ENCODE measurements at places on chromosomes 12 and 14.

GRCh38 chr14:70064136-70064865 is 124.5 kb downstream of the SLC8A3 start:
- DNase-seq: no peak

- DNase-seq: no peak
Measured at GRCh38 chr12:63457857-63458256, 210.4 kb downstream of the DPY19L2 start.

DNA sequence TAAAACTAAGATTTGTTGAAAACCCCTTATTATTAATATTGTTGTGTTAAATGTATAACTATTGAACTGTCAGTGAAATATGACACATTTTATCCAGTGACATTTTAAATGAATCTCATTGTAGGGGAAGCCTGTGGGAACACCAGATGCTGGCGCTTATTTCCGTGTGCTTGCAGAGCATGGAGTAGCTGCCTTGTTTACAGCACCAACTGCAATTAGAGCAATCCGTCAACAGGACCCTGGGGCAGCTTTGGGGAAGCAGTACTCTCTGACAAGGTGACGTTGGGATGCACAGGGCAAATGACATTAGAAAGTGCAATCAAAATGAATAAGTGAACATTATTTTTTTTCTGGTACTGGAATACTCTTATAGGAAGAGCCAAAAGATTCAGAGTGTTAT is 96.8 kb downstream of the ACSS3 start:
- DNase-seq: no peak

- no peak for DNase-seq
Measured at GRCh38 chr12:40158592-40159111, 52.8 kb upstream of the SLC2A13 start.

- DNase-seq: peak; percentile 11
Measured at GRCh38 chr12:130119241-130119861, 42.9 kb upstream of the FZD10 start.

DNA sequence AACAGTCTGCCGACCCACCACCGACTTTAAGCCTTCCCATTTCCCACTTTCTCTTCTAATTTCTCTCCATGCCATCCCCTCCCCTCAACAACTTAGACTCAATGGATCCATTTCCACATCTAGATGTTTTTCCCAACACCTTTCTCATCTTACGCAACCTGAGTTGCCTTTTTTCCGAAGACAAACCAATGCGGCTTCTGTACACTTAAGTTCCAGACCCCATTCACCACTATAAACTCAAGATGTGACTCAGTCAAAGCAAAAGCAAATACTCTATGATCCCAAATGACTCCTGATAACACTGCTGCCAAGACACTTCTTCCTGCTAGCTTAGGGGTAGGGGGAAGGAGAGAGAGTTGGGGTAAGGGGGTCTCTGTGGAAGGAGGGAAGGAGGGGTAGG is 1.3 kb downstream of the IL22 start:
- DNase-seq: no peak

- no peak for DNase-seq
Measured at GRCh38 chr14:100332071-100332639, 9.0 kb downstream of the SLC25A47 start.

- DNase-seq: no peak
Measured at GRCh38 chr14:75454963-75455546, 27.2 kb downstream of the JDP2 start.

DNA sequence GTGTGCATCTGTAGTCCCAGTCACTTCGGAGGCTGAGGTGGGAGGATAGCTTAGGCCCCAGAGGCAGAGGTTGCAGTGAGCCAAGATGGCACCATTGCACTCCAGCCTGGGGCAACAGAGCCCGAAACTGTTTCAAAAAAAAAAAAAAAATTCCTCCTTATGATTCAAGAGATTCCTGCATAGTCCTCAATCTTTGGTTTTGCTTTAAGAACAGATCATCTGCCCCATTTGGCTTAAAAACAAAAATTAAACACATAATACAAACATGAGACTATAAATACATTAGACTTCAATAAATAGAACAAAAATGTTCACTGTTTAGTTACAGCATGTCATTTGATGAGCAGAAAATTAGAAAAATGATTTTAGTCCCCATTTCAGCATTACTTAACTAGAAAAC is 131.2 kb downstream of the PAWR start:
- no peak for DNase-seq

DNA sequence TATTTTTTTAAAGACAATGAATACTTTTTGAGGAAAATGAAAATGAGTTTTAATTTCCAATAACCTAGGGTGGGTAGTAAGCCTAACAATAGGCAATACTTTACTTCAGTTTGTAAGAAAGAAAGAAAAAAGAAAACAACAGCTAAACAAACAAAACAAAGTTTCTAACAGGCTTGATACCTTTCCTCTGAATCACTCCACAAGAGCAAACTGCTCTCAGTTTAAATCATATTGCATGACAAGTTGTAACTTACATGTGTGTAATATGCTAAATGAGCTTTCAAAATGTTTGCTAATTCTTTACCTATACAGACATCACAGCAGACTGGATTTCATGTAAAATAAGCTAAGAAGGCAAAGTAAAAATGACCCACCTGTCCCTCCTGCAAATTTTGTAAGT is 6.7 kb upstream of the LMO3 start:
- no peak for DNase-seq

GRCh38 chr12:59895166-59895775 is 299.4 kb downstream of the SLC16A7 start:
- DNase-seq: no peak

GRCh38 chr14:73457041-73457923 is 1.1 kb downstream of the NUMB start:
- no peak for DNase-seq

GRCh38 chr12:103884316-103884715 is 43.3 kb upstream of the NT5DC3 start:
- DNase-seq: no peak

- no peak for DNase-seq
Measured at GRCh38 chr14:23829736-23830471, 123.7 kb upstream of the DHRS4 start.

- DNase-seq: no peak
Measured at GRCh38 chr14:23078692-23079116, 16.2 kb downstream of the ACIN1 start.

DNA sequence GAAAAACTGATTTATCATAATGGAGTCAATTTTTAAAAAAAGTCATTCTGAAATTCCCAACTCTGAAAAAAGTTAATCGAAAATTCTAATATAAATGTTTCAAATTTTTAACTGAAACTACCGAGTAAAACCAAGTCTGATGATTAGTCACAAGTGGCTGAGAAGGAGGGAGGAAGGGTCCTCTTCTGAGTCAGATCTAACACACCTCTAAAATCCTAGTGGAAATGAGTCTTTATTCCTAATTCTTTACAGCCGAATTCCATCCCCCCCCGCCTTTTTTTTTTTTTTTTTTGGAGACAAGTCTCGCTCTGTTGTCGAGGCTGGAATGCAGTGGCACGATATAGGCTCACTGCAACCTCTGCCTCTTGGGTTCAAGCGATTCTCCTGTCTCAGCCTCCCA is 37.9 kb downstream of the RAD9B start:
- no peak for DNase-seq

DNA sequence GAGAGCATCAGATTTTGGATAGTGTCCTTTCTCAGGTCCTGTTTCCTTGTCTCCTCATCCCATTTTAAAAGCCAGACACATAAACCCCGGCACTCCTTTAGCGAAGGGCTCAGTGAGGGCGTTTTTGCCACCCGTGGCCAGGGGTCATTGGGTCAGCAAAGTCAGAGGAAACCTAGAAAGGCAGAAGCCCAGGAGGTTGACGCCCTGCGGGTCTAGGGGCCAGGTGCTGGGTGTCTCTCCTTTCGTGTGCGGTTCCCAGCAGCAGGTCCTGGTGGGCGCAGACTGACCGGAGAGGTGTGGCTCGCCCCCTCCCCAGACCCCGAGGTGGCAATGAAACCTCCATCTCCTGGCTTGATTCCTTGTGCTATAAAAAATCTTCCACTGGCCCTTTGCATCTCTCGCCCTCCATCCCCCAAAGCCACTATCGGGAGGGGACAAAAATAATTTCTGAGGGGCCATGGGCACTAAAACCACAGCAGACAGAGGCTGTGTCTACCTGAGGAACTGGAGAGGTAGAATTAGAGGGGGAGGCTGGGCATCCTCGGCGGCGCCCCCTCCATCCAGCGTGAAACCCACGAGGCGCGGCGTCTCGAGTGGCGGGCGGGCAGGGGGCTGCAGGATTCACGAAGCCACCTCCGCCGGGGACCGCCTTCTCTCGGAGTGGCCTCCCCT is 858 bp upstream of the FRMD6 start:
- no peak for DNase-seq

DNA sequence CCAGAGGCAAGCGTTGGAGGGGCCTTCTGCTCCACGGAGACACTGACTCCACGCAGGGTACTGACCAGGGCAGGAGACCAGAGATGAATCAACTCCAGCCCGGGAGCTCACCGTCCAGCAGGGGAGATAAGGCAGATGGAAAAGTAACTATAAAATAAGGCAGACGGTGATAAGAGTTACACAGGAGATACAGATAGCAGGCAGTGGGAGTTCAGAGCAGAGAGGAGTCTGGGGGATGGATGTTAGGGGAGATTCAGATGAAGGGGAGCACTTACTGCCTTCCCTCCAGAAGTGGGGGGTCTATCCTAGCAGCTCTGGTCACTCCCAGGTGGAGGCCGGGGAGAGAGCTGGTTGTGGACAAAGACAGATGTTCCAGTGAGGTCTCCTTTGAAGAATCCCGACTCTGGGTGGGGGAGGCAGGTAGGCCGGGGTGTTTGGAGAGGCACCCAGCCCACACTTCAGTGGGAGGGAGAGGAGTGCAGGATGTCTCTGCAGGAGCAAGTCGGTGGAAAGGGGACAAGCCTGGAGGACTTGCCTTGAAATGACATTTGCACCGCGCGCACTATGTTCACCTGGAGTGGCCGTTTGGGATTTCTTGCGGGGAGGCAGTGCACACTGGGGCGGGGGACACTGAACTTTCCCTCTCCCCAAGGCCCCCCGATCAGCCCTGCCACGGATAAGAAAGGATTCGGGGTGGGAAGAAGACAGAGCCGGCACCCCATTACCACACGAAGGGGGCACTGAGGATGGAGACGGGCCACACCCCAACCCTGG is 1.2 kb downstream of the PITPNM2 start:
- DNase-seq: no peak

DNA sequence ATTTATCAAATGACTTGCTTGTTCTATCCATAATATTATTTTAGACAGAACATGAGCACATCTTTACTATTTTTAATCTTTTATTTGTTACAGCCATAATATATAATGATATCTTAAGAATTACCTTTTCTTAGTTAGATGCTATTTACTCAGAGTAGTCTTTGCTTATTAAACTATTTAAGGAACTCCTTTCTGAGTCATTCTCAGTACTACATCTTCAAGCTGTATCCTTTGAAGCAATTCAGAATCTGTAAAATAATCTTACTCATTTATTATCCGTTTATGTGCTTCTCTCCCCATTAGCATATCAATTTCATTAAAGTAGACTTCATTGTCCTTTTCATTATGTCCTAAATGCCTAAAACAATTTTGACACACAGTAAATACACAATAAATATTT is 240.4 kb upstream of the FAR2 start:
- DNase-seq: no peak

DNA sequence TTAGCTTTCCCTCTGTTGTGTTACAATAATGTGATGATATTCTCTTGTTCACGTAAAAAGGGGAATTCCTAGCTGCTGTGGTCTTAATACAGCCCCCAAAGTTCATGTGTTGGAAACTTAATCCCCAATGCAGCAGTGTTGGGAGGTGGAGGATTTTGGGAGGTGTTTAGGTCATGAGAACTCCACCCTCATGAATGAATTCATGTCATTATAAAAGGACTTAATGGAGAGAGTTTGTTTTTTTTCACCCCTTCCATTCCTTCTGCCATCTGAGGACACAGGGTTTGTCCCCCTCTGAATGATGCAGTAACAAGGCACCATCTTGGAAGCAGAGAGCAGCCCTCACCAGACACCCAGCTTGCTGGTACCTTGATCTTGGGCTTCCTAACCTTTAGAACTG is 253.4 kb upstream of the DDHD1 start:
- no peak for DNase-seq

DNA sequence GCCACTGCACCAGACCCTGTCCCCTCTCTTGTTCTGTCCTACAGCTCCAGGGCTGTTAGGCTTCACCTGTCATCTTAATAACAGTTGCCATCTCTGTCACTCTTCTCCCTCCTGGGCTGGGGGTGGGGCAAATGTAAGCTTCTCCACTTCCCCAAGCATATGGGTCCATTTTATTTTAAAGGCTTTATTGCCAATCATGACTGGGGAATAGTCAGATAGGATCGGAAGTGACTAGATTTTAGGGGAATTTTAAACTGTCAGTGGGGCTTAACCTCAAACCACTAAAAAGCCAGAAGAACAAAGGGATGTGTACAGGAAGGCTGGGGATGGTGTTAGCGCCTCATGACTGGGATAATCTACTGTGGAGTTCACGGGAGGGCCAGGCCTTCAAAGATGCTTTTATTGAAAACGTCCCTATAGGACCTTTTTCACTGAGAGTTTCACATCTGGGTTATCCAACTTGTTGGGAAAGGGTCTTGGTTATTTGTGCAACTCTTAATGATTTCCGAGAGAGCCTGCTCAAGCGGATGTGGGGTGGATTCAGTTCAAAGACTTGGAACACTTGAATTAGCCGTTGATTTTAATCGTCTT is 41.6 kb downstream of the CHST11 start:
- DNase-seq: peak; percentile 41

GRCh38 chr14:29097476-29097875 is 330.9 kb downstream of the FOXG1 start:
- DNase-seq: no peak

- DNase-seq: no peak
Measured at GRCh38 chr14:56196274-56196673, 78.1 kb downstream of the PELI2 start.

- no peak for DNase-seq
Measured at GRCh38 chr14:90641168-90641567, 175.1 kb downstream of the TTC7B start.

- no peak for DNase-seq
Measured at GRCh38 chr12:104494793-104495158, 38.0 kb downstream of the CHST11 start.

DNA sequence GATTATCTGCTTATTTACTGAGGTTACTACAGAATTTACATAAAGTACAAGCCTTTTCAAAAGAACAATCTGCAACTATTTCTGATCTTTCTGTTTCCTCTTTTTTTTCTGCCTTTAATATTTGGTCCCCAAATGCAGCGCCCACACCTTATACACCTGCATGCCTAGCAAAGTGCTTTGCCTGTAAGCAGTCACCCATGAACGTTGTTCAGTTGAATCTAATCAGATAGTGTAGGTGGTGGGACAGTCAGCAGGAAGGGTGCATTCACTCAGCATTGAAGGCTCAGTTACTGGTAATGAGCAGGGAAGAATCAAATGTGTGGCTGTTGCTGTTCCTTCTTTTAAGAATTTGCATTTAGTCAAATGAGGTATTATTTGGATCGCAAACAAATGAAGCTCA is 108.4 kb downstream of the GPR135 start:
- DNase-seq: no peak

- no peak for DNase-seq
Measured at GRCh38 chr14:22579881-22580280, 9.1 kb downstream of the DAD1 start.

GRCh38 chr12:113241191-113242025 is 20.1 kb downstream of the TPCN1 start:
- no peak for DNase-seq

- no peak for DNase-seq
Measured at GRCh38 chr12:43406801-43407200, 145.2 kb downstream of the ADAMTS20 start.

GRCh38 chr14:102911991-102912761 is 10.3 kb upstream of the AMN start:
- DNase-seq: no peak

GRCh38 chr12:113910751-113911272 is 55.3 kb downstream of the RBM19 start:
- DNase-seq: no peak

- no peak for DNase-seq
Measured at GRCh38 chr14:57746563-57746962, 119.3 kb downstream of the SLC35F4 start.
